ENCODE measurements at places on chromosomes 7 and 10.

DNA sequence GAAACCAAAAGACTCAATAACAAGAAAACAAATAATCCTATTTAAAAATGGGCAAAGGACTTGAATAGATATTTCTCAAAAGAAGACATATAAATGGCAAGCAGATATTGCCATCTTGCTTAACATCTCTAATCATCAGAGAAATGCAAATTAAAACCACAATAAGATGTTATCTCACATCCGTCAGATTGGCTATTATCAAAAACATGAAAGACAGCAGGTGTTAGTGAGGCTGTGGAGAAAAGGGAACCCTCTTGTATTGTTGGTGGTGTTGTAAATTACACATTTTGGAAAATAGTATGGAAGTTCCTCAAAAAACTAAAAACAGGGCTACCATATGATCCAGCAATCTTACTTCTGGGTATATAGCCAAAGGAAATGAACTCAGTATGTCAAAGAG lies 25.7 kb downstream of the OPALIN start:
- DNase-seq = no peak

DNA sequence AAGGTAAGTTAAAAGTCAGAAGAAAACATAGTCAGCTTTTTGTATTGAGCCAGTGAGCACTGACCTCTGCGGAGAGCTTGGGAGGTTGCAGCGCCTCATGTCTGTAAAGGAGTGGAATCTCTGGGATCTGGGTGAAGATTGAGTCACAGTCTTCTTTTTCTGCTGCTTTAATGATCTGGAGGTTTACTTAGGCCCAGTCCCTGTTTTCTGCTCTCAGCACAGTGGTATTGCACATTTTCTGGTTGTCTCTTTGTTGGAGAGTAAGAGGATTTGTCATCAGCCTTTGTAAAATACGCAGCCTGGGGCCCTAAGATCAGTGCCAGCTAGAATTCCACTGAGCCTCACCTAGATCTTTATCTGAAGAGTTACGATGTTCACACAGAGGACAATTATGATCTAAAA lies 58.3 kb upstream of the GJD4 start:
- no peak for DNase-seq

DNA sequence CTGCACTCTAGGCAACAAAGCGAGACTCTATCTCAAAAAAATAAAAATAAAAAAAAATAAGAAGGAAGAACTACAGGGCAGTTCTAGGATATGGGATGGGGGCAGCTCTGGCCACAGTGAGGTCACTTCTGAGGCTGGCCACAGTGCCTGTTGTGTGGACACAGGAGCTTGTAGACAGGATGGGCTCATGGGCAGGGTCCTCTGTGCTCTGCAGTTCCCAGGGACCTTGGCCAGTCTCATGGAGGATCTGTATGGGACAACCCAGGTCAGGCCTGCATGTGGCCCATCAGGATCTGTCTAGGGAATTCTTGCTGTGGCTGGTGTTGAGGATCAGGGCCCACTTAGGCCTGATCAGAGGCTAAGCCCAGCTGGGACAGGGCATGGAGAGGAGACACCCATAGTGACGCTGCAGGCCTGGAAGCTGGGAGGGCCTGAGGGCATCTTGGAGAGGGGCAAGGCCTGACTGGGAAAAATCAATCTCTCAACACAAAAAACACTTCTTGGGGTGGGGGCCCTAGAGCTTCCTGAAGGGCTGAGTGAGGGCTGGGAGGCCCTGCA lies 19.4 kb upstream of the PAX2 start:
- no peak for DNase-seq

DNA sequence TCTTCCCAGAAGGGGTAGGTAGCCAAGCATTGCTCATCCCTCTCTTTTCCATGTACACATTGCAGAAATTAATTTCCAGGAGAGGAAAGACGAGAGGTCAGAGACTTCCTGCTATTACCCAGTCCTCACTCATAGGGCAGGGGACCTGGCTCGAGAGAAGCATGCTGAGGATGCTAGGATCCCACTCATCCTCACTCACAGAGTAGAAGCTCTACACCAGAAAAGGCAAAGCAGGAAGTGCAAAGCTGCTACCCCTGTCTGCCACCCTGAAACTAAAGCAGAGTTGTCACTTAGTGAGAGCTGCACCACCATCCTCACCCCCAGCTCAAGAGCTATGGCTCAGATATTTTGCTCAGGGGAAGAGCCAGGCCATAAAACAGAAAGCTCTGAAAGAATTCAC lies 9.9 kb downstream of the OR9A2 start:
- no peak for DNase-seq

DNA sequence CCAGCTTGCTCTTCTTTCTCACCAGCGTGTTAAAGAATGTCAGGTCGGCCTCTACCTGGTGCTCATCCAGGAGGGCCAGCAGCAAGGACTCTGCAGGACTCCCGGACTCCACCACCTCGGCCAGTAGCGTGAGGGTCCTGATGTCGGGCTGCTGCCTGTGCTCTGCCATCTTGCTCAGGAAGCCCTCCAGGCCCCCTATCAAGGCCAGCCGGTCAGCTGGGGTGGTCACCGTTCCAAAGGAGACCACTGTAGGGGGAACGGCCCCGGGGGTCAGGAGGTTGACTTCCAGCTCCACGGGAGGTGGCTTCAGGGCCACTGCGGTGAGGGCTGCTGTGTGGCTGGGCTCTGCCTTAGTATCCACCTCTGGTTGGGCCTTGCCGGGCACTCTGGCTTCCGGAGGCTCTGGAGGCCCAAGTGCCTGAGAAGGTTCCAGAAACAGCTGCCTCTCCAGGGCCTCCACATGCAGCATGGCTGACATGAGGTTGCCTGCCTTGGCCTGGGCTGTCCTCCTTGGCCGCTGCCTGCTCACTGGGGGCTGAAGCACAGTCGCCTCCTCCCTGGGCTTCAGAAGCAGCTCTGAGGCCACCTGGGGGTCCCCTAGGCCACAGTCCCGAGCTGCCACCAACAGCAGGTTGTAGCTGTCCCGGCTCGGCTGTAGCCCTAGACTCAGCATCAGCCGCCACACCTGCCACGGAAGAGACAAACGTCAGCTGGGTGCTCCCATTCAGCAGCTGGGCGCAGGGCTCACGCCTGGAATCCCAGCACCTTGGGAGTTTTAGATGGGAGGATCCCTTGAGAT lies 13.5 kb downstream of the PTCD1 start:
- no peak for DNase-seq

GRCh38 chr10:59688921-59689351 lies 20.7 kb downstream of the SLC16A9 start:
- DNase-seq = no peak

DNA sequence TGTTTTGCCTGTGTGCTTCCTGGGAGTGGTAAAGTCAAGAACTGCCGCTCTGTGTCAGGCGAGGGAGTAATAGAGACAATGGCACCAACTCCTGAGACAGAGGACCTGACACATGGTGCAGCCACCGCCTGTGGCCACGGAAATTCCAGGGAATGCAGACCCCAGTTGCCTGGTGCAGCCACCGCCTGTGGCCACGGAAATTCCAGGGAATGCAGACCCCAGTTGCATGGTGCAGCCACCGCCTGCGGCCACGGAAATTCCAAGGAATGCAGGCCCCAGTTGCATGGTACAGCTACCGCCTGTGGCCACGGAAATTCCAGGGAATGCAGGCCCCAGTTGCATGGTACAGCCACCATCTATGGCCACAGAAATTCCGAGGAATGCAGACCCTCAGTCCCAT lies 8.7 kb downstream of the DIP2C start:
- DNase-seq = no peak

DNA sequence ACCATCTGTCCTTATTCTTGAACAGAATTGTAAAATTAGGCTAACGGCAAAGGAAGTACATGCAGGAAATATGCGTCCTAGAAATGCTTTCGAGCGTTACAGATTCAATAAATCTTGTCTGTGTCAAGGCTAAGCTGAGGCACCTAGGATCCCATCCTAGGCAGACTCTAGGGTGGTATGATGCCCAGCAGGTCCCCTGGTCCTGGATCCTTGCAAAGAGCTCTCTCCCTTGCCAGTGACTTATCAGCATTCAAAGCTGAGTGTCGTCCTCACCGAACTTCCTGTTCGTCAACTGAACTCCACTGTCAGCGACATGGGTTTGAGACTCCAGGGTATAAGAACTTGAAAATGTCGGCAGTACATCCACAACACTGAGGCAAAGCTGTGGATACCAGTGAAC lies 61.5 kb downstream of the AKR1E2 start:
- DNase-seq = no peak

DNA sequence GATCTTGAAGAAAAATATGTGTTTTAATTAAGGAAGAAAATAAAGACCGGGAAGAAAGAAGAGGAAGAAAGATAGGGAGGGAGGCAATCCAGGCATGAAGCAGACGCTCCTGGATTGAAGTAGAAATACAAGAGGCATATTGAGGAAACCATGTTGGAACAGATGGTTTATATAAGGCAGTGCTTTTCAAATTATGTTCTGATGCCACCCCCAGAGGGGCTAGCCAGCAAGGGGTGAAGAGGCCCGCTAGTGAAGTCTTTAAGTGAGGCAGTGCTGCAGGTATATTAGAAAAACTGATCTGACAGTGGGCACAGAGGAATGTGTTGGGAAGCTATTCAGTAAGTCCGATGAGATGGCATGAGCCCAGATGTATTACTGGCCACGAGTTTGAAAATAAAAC lies 40.1 kb downstream of the REEP3 start:
- no peak for DNase-seq

- DNase-seq = no peak
Measured at GRCh38 chr7:152733286-152733934, 26.1 kb upstream of the ACTR3B start.

DNA sequence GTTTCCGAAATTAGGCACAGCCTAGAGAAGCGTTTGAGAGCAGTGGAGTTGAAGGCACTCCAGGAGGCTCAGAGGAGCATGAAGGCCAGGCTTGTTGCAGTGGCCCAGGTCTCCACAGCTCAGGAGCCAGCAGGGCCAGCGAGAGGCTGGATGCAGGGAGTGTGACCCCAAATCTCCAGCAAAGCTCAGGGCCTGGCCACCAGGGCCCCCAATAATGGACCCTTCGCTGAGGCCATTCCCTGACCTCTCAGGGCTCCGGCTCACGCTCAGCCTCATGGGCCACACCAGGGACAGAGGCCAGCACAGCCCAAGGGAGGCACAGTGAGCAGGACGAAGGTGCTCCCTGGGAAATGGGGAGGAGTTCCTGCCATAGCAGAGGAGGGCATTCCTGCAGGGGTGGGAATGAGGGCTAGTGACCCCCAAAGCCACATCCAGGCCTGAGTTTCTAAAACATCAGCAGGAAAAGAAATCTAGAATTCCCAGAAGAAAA lies 47.5 kb downstream of the EBF3 start:
- no peak for DNase-seq

GRCh38 chr10:78703593-78703992 lies 365.2 kb upstream of the ZMIZ1 start:
- no peak for DNase-seq

- no peak for DNase-seq
Measured at GRCh38 chr7:33539198-33539597, 366.1 kb upstream of the BMPER start.

DNA sequence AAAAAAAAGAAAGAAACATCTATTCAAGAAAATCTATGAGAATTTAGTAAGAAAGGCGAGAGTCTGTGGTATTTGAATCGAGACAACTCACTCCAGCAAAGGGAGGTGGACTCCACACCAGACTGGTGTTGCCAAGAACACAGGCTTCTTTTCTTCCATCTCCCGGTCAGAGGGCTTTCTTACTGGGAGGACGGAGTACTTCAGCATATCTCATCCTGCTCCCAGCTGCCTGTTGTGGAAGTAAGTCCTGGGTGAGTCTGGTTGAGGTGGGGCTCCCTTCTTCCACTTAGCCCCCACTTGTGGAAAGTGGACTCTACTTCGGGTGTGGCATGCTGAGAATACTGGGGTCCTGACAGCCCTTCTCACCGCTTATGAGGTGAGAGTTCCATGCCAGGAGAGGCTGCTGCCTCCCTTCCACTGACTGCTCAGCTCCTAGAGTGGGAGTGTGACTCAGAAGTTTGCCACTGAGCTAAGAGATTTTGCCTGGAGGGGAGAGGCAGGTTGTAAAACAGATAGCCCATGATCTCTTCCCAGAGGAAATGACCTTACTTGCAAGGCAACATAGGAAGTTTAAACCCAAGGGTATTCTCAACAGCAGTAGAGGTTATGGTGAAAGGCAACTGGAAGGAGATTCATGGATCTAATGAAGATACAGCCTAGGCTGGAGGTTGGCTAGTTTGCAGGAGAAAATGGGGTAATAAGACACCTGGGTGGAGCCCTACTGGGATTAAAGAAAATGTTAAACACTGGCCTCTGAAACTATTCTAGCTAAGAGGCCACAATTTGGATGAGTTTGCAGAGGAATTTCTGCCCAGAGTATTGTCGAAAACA lies 3.5 kb upstream of the NACAD start:
- no peak for DNase-seq

- no peak for DNase-seq
Measured at GRCh38 chr10:91088300-91089140, 131.9 kb upstream of the PCGF5 start.

DNA sequence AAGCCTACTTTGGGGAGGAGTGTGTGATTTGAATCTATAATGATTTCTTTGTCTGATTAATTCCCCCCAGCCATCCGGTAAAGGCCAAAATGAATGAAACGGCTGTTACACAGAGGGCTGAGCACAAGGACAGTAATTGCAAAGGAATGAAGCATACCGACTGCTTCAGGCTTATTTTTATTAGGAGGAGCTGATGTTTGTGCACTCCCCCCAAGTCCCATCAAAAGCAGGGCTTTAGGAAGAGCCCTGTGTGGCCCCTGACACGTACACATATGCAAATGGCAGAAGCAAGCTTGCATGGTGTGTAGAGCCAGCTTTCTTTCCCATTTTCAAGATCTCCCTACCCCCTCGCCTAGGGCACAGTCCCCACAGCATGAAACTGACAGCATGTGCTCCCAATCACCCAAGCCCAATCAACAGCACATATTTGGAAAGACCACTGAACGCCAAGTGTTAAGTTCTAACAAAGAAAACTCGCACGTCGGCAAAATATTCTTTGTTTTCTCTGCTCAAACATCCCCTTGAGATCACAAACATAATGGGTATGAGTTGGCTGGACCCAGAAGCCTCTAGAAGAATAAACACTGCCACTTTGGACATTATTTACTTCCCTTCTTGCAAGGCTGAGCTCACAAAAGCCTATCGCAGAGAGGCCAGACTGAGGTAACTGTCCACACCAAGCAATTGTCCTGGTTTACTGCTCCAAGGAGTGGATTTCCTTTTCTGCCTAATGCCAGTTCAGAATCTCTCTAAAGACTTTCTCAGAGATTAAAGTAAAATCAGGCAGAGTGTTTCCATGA lies 143.0 kb downstream of the CUBN start:
- DNase-seq = no peak

GRCh38 chr7:91837397-91838070 lies 43.0 kb downstream of the MTERF1 start:
- no peak for DNase-seq

GRCh38 chr10:112379635-112380296 lies 5.8 kb downstream of the ACSL5 start:
- no peak for DNase-seq

DNA sequence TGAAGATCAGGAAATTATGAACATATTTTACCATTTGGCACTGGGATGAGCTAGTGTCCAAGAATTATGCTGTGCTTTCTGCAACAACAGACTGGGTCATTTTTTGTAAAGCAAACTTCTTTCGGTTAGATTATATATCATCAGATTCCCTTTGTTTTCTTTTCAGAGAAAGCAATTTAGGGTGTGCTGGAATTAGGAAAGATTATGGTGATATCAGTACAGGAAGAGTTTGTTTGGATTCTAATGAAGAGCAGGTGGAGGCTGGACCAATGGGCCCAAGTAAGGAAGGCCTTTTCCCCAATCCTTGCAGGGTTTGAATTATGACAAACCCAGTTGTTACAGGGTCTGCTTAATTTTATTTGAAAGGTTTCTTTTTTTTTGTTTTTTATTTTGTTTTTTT lies 1092.8 kb downstream of the KCNMA1 start:
- no peak for DNase-seq

All from activated T-cell treated with anti-CD3 and anti-CD28 coated beads for 48 hours (primary cell).